GM20000 (cell line): ENCODE measurements at places on chromosomes 4 and X.

GRCh38 chr4:52657292-52657617, 1.8 kb downstream of the USP46 start:
- DNase-seq: no peak

DNA sequence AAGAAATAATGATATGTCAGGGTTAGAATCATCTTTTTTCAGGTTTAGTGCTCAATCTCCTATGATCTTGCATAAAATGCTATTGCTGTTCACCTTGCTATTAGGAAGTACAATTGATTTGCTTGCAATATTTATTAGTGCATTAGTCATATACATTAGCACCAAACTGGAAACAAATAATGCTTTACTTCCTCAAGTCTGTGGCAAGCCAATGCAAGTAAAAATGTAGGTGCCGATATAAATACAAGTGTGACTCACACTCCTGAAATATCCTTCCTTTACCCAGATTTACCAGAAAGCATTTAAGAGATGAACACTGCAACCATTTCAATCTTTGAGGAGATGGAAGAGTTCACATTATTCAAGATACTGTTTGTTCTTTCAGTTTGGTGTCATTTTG, 1487.7 kb upstream of the ADGRL3 start:
- DNase-seq: no peak

DNA sequence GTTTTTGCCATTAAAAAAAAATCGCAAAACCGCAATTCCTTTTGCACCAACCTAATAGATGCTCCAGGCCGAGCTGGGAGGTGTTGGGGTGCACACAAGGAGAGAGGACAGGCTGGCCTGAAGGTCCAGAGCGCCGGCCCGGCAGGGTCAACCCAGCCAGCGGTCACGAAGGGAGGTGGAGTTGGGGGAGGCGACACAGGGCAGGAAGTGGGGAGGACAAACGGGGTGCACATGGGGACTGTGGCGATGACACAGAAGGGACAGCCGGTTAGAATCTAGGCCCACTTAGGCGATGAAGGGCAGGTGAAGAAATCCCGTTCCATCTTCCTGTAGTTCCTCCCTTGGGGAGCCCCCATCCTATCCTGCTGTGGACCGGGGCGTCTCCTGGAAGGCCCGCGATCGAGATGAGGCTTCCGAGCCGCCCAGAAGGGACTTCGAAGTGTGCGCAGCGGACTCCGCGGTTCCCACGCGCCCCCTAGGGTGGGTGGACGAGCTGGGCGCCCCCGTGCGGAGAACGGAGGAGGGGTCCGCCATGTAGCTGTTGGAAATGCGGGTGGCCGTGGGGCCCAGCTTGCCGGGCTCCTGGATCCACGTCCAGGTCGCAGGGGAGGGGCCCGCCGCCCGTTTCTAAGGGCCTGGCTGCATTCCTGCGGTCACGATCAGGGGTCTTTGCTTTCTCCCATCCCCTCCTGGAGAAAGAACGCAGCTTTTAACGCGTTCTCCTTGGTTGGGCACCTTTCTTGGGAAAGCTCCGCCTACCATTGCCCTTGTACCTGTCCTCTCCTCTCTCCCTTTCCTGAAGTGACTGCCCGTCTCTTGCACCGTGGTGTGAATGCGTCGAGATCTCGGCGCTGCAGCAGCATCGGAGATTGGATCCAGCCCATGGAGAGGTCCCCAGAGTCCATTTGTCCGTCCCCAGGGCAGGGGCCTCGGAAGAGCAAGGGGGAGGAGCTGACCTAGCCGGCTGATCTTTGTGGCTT, 17.0 kb upstream of the HPF1 start:
- no peak for DNase-seq

- no peak for DNase-seq
Observed at GRCh38 chr4:96649536-96649935, 809.6 kb downstream of the PDHA2 start.

GRCh38 chr4:155546451-155546850, 120.2 kb upstream of the GUCY1A1 start:
- DNase-seq: no peak

DNA sequence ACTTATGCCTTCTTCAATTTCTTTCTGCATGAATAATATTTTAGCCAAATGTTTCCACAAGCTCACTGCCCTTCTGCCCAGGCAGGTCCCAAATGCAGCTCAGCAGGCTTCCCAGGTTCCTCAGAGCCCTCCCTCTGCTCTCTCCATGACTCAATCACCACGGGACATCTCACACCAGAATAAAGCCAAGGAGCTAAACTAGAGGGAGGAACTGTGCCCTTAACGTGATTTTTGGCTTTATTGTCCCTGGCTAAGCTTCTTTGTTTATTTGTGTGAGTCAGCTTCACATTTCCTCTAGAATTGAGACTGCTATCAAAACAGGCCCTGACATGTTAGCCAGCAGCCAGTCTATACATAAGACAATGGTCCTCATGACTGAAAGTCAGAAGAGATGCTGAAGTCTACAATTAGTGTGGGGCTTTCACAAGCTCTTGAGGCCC, 186.4 kb upstream of the GALNT7 start:
- DNase-seq: peak; percentile 8

DNA sequence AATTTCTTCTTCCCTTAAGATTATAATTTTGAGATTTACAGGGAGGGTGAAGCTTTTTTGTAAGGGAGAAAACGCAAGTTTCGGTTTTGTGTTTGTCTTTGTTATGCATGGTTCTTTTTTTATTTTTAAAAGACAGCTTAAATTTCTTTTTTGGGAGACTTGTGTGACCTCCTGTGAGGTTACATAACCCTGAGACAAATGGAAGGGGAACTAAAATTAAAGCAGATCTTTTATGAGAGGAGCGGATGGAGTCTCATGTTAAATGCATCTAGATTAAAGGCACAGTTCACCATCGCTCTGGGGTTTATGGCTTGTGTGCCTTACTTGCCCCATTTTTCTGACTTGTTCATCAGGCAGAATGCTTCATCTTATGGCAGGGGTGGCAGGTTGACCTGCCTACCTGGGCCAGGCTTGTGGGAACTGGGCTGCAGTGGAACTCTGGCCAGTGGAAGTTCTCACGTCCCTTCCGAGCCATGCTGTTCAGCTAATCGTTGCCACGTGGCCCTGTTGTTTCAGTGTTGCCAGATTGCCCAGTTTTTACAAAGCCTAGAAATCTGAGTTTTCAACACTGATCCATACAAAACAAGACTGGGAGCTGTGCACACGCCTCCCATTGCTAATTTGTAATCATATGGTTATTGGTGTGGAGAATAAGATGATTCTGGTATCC, 291.8 kb downstream of the ARHGAP10 start:
- DNase-seq: no peak

- no peak for DNase-seq
Observed at GRCh38 chr4:66032571-66032970, 362.3 kb upstream of the EPHA5 start.

DNA sequence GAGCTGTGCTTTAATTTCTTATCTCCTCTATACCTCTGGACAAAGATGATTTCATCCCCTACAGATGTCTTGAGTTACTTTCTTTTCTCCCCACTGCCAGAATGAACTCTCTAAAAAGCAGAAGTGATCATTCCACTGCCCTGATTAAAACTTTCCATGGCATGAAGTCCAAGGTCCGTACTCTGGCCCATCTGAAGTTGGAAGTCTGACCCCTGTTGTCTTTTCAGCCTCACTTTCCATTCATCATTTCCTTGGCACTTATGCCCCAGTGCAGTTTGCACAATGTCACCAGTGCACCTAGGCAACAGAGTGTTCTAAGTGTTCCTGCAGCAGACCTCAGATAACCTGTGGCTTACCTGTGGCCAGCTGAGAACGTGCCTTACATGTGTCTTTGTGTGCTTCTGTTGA, 242.4 kb downstream of the FRAS1 start:
- DNase-seq: no peak

- DNase-seq: peak; percentile 7
Observed at GRCh38 chr4:74543231-74543781, 98.4 kb downstream of the AREG start.

- no peak for DNase-seq
Observed at GRCh38 chr4:88955580-88956380, 101.2 kb downstream of the FAM13A start.

DNA sequence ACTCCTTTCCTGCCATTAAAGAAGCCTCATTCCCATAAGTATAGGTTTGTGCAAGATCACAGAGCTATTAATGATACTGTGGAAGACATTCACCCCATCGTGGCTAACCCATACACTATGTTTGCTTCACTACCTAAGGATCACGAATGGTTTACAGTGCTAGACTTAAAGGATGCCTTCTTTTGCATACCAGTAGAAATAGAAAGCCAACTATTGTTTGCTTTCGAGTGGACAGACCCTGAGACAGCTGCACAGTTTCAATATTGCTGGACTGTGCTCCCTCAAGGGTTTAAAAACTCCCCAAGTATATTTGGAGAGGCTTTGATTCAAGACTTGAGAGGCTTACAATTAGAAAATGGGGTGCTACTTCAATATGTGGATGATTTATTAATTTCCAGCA, 16.0 kb upstream of the PAPSS1 start:
- DNase-seq: no peak

GRCh38 chr4:8919651-8920288, 48.1 kb upstream of the HMX1 start:
- no peak for DNase-seq

- peak; percentile 69 for DNase-seq
Observed at GRCh38 chr4:95549246-95550114, 707 bp upstream of the UNC5C start.

DNA sequence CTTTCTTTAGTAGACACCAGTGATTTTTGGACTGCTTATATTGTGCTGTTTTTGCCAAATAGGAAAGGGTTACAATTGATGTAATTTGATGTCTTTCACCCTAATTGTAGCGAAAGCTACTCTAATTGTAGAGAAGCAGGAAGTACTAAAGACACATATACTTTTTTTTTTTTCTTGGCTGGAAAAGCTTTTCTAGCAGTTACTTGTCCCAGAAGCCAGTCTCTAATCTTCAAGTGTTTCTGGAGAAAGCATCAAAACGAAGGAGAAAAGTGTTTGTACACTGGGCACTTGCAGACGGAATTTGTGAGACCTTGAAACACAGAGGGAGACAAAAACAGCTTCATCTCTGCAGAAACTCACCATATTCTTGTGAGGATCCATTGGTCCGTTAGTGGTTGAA, 616.5 kb upstream of the LCORL start:
- no peak for DNase-seq

GRCh38 chr4:145679520-145679919, 426 bp upstream of the C4orf51 start:
- DNase-seq: no peak

DNA sequence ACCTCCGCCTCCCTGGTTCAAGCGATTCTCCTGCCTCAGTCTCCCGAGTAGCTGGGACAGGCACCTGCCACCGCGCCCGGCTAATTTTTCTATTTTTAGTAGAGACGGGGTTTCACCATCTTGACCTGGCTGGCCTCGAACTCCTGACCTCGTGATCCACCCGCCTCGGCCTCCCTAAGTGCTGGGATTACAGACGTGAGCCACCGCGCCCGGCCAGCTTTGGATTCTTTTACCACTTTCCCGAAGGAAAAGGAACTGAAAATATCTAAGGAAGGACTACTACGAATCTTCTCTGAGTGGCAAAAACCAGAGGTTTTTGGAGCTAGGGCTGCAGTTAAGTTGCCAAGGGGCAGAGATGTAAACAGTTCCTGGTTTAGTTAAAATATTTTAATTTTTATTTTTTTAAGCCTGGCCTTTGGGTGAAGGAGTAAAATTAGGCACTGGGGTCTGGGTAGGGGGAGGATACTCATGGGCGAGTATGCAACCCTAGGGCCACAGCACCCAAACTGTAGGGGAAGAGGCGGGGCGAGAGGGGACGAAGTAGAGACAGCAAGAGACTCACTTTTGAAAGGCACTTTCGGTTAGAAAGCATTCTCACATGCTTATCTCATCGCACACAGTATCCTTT, 525 bp upstream of the CISD2 start:
- no peak for DNase-seq

DNA sequence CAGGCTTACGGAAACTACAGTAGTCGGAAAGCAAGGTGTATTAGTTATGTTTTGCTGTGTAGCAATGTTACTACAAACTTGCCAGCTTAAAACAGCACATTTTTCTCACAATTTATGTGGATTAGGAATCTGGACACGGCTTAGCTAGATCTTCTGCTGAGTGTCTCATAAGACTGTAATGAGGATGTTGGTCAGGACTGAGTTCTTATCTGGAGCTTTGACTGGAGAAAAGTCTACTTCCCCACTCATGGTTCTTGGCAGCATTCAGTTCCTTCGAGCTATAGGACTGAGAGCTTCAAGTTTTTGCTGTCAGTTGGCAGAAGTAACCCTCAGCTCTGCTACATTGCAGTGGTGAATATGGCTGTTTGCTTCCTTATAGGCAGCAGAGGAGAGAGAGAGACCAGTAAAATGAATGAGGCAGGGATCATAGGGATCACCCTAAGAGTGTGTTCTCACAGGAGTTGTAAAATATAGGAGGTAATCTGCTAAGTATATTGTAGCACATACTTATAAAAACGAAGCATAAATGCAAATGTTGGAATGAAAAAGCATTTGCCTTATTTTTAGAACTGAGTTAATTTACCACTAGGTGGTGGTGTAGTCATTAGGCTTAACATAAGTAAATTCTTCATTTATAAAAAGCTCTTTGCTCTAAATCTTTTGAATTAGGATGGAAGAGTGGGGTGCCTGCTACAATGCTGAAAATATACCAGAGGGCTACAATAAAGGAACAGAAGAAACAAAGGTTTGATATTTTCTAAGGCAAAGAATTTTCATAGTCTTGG, 38.6 kb downstream of the ALG13 start:
- DNase-seq: peak; percentile 1

DNA sequence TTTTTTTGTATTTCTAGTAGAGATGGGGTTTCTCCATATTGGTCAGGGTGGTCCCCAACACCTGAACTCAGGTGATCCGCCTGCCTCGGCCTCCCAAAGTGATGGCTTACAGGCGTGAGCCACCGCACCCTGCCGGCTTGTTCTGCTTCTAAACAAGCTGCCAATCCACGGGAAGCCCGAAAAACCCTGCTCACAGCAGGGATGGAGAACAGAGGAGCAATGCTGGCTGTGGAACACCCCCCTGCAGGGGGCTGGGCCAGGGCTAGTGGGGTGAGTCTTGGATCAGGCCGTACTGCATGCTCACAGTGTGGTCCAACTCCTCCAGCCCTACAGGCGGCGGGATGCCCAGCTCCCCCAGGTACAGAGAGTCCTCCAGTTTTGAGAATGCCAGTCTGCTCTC, 38.1 kb upstream of the ARHGAP6 start:
- no peak for DNase-seq

- no peak for DNase-seq
Observed at GRCh38 chr4:2767046-2767704, 11.0 kb upstream of the TNIP2 start.

GRCh38 chrX:23694606-23695005, 27.3 kb downstream of the PRDX4 start:
- DNase-seq: peak; percentile 34

GRCh38 chrX:132216806-132217202, 2.4 kb downstream of the RAP2C start:
- no peak for DNase-seq

GRCh38 chr4:109548655-109549054, 11.4 kb upstream of the MCUB start:
- no peak for DNase-seq

DNA sequence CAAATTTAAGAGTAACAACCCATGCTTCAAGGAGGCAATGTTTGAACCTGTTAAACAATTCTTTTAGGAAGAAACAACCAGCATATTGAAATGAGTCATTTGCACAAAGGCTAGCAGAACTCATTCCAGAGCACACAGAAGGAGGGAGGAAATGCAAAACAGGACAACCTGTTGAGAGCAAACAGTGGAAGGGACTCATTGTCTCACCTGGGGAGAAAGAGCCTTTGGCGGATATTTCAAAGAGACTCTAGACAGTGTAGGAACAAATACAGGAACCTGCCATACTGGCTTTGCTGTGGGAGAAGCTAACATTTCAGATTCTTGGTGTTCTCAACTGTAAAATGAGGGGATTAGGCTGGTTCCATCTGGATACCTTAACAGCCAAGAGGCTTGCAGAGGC, 14.8 kb upstream of the RASGEF1B start:
- no peak for DNase-seq
